Placental epithelial cell (primary cell): ENCODE measurements at places on chromosomes 13 and 19. TPM values are rescaled to one million over a fixed set of nuclear protein-coding genes. Genes with fewer than 3 reads are reported as not detected.

The CDX2 gene
- total RNA-seq = not detected in 2 replicates

The ANGPTL8 gene
- 0.33 TPM in 1 of 2 replicates, not detected in the other for total RNA-seq

The CLDN10 gene
- total RNA-seq = not detected in 2 replicates

The CBLC gene
- total RNA-seq = 5.5 and 6.3 TPM in 2 replicates

The RNF225 gene
- 2.8 and 5.5 TPM in 2 replicates for total RNA-seq
